ENCODE measurements at places on chromosomes 2 and 18. TPM values are rescaled to one million over a fixed set of nuclear protein-coding genes. Genes with fewer than 3 reads are reported as not detected.

- H3K4me1 ChIP-seq = no peaks in the 10 kb centered on the region
- H3K27me3 ChIP-seq = peaks cover 6% of the 10 kb centered on the region
- no peak overlapping the region for H3K4me3 ChIP-seq
- H3K27ac ChIP-seq = no peak overlapping the region
- H3K36me3 ChIP-seq = no peaks in the 10 kb centered on the region
Observed at GRCh38 chr2:132703396-132703795, 33.4 kb upstream of the LYPD1 start.

GRCh38 chr2:139083121-139083520, 302.9 kb upstream of the NXPH2 start:
- H3K27ac ChIP-seq = no peak overlapping the region
- no peak for DNase-seq
- H3K4me3 ChIP-seq = no peak overlapping the region

Gene RAB17
- total RNA-seq = 16.3 TPM

GRCh38 chr18:47911877-47912276, 18.6 kb downstream of the SMAD2 start:
- peaks cover 69% of the 10 kb centered on the region for H3K4me1 ChIP-seq
- H3K27ac ChIP-seq = no peak overlapping the region
- H3K4me3 ChIP-seq = no peak overlapping the region
- peak; percentile 14 for DNase-seq
- H3K27me3 ChIP-seq = no peaks in the 10 kb centered on the region

- peak within 1 kb of the TSS; percentile 99 for H3K27ac ChIP-seq
- DNase-seq = peak; percentile 67
- no peaks in the 10 kb centered on the region for H3K27me3 ChIP-seq
- H3K36me3 ChIP-seq = no peaks in the 10 kb centered on the region
- peaks cover 55% of the 10 kb centered on the region for H3K4me1 ChIP-seq
- H3K4me3 ChIP-seq = peak within 1 kb of the TSS; percentile 66
Observed at GRCh38 chr2:73984203-73984921, at the start of gene TET3. Gene TET3, plus strand, starts transcription at chr2:73984910. Its CDS starts 1,494 bp downstream, at chr2:73986404.

GRCh38 chr2:224278531-224278930, 123.4 kb downstream of the FAM124B start:
- no peak overlapping the region for H3K4me3 ChIP-seq
- no peaks in the 10 kb centered on the region for H3K36me3 ChIP-seq
- no peaks in the 10 kb centered on the region for H3K27me3 ChIP-seq
- H3K27ac ChIP-seq = no peak overlapping the region
- no peak for DNase-seq
- H3K4me1 ChIP-seq = no peaks in the 10 kb centered on the region

- DNase-seq = no peak
- H3K27me3 ChIP-seq = no peaks in the 10 kb centered on the region
- H3K4me1 ChIP-seq = no peaks in the 10 kb centered on the region
- H3K27ac ChIP-seq = no peak overlapping the region
Observed at GRCh38 chr2:68351997-68352396, 13.1 kb upstream of the PLEK start.

DNA sequence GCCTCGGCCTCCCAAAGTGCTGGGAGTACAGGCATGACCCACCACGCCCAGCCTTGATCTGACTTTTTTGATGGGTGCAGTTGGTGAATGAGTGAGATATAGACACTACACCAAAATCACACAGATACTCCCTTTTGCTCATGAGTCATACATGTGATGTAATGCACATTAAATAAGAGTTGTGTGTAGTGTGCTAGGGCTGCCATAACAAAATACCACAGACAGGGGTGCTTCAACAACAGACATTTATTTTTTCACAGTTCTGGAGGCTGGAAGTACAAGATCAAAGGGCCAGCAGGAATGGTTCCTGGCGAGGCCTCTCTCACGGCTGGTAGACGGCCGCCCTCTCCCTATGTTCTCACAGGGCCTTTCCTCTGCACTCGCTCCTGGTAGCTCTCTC, 46.6 kb downstream of the GBX2 start:
- peaks cover 36% of the 10 kb centered on the region for H3K36me3 ChIP-seq
- peaks cover 10% of the 10 kb centered on the region for H3K4me1 ChIP-seq
- no peak for DNase-seq
- no peak overlapping the region for H3K27ac ChIP-seq
- no peak overlapping the region for H3K4me3 ChIP-seq

DNA sequence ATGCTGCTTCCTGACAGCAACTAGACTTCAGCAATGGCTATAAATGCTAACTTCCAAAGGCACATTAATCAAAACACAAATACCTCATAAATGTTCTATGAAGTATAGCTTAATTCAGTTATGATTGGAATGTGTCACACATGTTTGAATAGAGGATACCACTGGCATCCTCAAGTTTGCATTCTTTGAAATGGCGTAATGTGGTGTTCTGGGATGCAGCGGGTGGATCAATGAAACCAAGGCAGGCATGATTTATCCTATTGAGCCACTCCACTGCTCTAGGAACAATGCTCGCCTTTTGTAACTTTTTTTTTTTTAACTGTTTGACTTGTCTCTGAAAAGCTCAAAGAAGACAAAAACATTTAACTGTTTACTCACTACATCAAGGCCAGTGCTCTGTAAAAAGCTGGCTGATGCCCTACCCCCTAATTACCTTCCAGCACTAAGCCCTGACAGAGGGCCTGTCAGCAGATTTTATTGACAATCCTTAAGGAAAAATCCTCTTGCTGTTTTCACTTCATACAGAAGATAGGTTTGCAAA, 278.8 kb upstream of the SESTD1 start:
- no peaks in the 10 kb centered on the region for H3K4me1 ChIP-seq
- H3K36me3 ChIP-seq = no peaks in the 10 kb centered on the region
- H3K27me3 ChIP-seq = no peaks in the 10 kb centered on the region
- no peak overlapping the region for H3K27ac ChIP-seq
- H3K4me3 ChIP-seq = no peak overlapping the region

Gene SERPINB11
- total RNA-seq = 0.37 TPM

Gene TFCP2L1
- total RNA-seq = 154 TPM

DNA sequence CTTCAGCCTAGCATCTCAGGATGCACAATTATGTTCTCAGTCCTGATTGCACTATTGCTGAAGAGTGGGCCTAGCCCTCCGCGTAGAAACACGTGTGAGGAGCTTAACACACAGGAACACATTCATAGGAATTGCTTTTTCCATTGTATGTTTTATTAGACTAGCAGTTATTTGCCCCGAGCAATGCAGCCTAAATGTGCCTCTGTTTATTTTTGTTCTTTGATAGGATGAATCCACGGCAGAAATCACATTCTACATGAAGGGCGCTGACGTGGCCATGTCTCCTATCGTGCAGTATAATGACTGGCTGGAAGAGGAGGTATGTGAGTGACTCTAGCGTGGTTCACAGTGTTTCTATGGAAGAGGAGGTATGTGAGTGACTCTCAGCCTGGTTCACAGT, 65.9 kb upstream of the NFATC1 start:
- H3K4me3 ChIP-seq = no peak overlapping the region
- DNase-seq = no peak
- no peak overlapping the region for H3K27ac ChIP-seq
- peaks cover 12% of the 10 kb centered on the region for H3K36me3 ChIP-seq

DNA sequence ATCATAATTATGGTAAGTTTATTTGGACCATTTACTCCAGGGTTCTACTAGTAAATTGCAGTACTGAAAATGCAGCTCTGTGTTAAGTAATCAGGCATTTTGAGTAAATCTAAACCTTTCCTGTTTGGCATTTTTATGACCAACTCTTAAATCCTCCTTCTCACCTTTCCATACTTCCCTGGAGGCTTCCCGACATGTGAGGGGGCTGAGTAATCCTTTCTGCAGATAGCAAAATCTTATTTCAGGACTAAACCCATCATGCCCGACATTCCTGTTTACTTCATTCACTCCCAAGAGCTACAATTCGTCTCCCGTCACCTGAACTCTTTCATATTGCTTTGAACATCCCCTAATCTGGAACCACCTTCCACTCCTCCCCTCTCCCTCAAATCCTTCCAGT, 296.6 kb downstream of the IKZF2 start:
- H3K4me3 ChIP-seq = no peak overlapping the region
- no peaks in the 10 kb centered on the region for H3K4me1 ChIP-seq
- H3K36me3 ChIP-seq = no peaks in the 10 kb centered on the region
- no peak overlapping the region for H3K27ac ChIP-seq

- peak; percentile 46 for DNase-seq
- H3K4me3 ChIP-seq = no peak overlapping the region
- peak overlapping the region; percentile 43 for H3K27ac ChIP-seq
- H3K36me3 ChIP-seq = no peaks in the 10 kb centered on the region
Observed at GRCh38 chr2:60353406-60353800, 200.1 kb downstream of the BCL11A start.

- DNase-seq = no peak
- H3K27ac ChIP-seq = no peak overlapping the region
- H3K27me3 ChIP-seq = no peaks in the 10 kb centered on the region
Observed at GRCh38 chr2:239215136-239215925, 185.5 kb downstream of the HDAC4 start.

Gene ERMN
- total RNA-seq = not detected

Gene FSHR
- total RNA-seq = not detected

- H3K36me3 ChIP-seq = no peaks in the 10 kb centered on the region
- no peaks in the 10 kb centered on the region for H3K4me1 ChIP-seq
- no peak overlapping the region for H3K4me3 ChIP-seq
- H3K27me3 ChIP-seq = peaks cover 3% of the 10 kb centered on the region
- no peak overlapping the region for H3K27ac ChIP-seq
Observed at GRCh38 chr2:98334439-98335078, 11.7 kb upstream of the CNGA3 start.

GRCh38 chr2:134119117-134119712, 134.7 kb upstream of the MGAT5 start:
- no peaks in the 10 kb centered on the region for H3K36me3 ChIP-seq
- peaks cover 42% of the 10 kb centered on the region for H3K4me1 ChIP-seq
- DNase-seq = no peak
- no peaks in the 10 kb centered on the region for H3K27me3 ChIP-seq

GRCh38 chr2:11009891-11010290, 98.2 kb downstream of the KCNF1 start:
- no peaks in the 10 kb centered on the region for H3K4me1 ChIP-seq
- H3K4me3 ChIP-seq = no peak overlapping the region
- DNase-seq = no peak
- no peaks in the 10 kb centered on the region for H3K36me3 ChIP-seq
- no peaks in the 10 kb centered on the region for H3K27me3 ChIP-seq

Gene METTL4
- total RNA-seq = 1.4 TPM

GRCh38 chr2:49490710-49491109, 336.4 kb upstream of the FSHR start:
- peak; percentile 11 for DNase-seq
- H3K36me3 ChIP-seq = no peaks in the 10 kb centered on the region
- no peak overlapping the region for H3K27ac ChIP-seq
- no peak overlapping the region for H3K4me3 ChIP-seq
- H3K4me1 ChIP-seq = no peaks in the 10 kb centered on the region

Gene MDH1B
- not detected for total RNA-seq

DNA sequence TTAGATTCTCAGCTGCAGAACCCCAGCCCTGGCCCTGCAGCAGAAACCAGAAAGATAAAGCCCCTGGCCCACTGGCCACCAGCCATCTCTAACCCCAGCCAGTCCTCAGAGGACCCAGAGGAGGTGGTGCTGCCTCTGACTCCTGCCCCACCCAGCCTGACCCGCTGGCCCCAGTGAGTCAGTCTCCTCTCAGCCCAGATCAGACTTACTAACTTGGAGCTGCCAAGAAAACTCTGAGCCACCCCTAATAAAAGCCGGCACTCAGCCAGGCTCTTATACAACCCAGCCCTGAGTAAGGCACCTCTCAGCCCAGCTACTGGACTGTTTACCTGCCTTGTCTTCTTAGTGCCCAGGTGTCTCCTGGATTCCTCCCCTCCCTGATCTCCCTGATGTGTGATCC, 2.0 kb downstream of the SLC14A2 start:
- H3K4me1 ChIP-seq = peaks cover 9% of the 10 kb centered on the region
- no peaks in the 10 kb centered on the region for H3K27me3 ChIP-seq
- no peak overlapping the region for H3K27ac ChIP-seq
- no peaks in the 10 kb centered on the region for H3K36me3 ChIP-seq
- no peak overlapping the region for H3K4me3 ChIP-seq
- peak; percentile 58 for DNase-seq

Gene VWA3B
- 4.0 TPM for total RNA-seq

GRCh38 chr2:25377822-25378421, 36.2 kb upstream of the DNMT3A start:
- peak; percentile 20 for DNase-seq
- H3K27me3 ChIP-seq = no peaks in the 10 kb centered on the region
- peaks cover 21% of the 10 kb centered on the region for H3K4me1 ChIP-seq
- no peak overlapping the region for H3K4me3 ChIP-seq
- H3K36me3 ChIP-seq = no peaks in the 10 kb centered on the region

DNA sequence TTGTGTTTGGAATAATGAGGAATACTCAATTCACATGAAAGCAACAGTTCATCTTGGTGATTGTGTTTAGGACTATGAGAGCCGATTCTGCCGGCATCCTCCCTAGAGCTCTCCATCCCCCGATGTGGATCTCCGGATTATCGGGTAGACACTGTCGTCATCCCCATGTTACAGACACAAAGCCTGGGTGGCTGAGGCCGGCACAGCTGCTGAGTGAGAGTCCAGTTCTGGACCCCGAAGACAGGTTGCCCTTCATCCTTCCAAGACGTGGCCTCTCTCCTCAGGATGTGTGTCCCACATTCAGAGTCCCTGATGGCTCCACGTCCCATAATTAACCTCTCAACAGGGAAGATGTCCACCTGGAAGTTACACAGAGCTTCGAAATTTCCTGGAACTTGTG, 129.3 kb downstream of the HDAC4 start:
- no peak overlapping the region for H3K27ac ChIP-seq
- no peak overlapping the region for H3K4me3 ChIP-seq
- peaks cover 60% of the 10 kb centered on the region for H3K4me1 ChIP-seq
- H3K27me3 ChIP-seq = no peaks in the 10 kb centered on the region
- peak; percentile 18 for DNase-seq

Gene ADGRF3
- not detected for total RNA-seq

GRCh38 chr2:113138428-113139322, 11.3 kb downstream of the IL1RN start:
- peaks cover 10% of the 10 kb centered on the region for H3K4me1 ChIP-seq
- peak; percentile 50 for DNase-seq
- no peaks in the 10 kb centered on the region for H3K27me3 ChIP-seq
- peaks cover 2% of the 10 kb centered on the region for H3K36me3 ChIP-seq
- H3K4me3 ChIP-seq = no peak overlapping the region

Gene ITSN2
- total RNA-seq = 14.8 TPM

GRCh38 chr18:58511897-58512581, 116.9 kb downstream of the ALPK2 start:
- no peaks in the 10 kb centered on the region for H3K27me3 ChIP-seq
- H3K4me3 ChIP-seq = no peak overlapping the region
- H3K4me1 ChIP-seq = no peaks in the 10 kb centered on the region
- H3K36me3 ChIP-seq = no peaks in the 10 kb centered on the region

Gene CCDC148
- not detected for total RNA-seq

Gene CYP1B1
- total RNA-seq = 7.5 TPM

GRCh38 chr18:74498712-74499627, 2.8 kb downstream of the CNDP2 start:
- H3K36me3 ChIP-seq = peaks cover 33% of the 10 kb centered on the region
- H3K4me1 ChIP-seq = peaks cover 34% of the 10 kb centered on the region
- no peaks in the 10 kb centered on the region for H3K27me3 ChIP-seq
- peak; percentile 62 for DNase-seq
- peak overlapping the region; percentile 27 for H3K4me3 ChIP-seq
- peak overlapping the region; percentile 74 for H3K27ac ChIP-seq

All from stomach (tissue), 19 donors.